Stimulated activated CD8-positive, alpha-beta memory T cell treated with anti-CD3 and anti-CD28 coated beads, Interleukin-7, amount 100 ng/mL, for 1 hour (primary cell): ENCODE measurements at places on chromosomes 1 and 21.

GRCh38 chr1:94864821-94865220 lies 44.7 kb downstream of the SLC44A3 start:
- no peak for DNase-seq

DNA sequence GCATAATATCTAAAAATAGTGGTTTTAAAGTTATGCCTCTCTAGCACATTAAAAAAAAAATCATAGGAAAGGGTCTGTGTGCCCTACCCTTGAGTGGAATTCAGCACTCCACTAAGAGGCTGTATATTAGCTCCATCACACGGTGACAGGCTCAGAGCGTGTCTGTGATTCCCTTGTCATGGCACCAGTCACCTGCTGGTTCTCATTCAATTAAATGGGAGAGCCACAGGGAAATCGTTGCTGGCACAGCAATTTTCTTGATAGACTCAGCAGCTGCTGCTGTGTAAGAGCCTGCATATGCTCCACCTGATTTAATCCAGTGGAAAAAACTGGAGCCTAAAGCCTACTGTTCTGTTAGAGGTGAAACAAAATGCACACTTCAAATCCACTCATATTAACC lies 9.5 kb downstream of the ATP6V1G3 start:
- no peak for DNase-seq

DNA sequence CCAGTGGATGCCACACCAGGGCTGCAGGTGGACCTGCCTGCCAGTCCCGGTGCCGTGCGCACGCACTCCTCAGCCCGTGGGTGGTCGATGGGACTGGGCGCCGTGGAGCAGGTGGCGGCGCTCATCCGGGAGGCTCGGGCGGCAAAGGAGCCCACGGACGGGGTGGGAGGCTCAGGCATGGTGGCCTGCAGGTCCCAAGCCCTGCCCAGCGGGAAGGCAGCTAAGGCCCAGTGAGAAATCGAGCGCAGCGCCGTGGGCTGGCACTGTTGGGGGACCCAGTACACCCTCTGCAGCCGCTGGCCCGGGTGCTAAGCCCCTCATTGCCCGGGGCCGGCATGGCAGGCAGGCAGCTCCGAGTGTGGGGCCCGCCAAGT lies 1171.8 kb upstream of the B3GALT2 start:
- DNase-seq = no peak

DNA sequence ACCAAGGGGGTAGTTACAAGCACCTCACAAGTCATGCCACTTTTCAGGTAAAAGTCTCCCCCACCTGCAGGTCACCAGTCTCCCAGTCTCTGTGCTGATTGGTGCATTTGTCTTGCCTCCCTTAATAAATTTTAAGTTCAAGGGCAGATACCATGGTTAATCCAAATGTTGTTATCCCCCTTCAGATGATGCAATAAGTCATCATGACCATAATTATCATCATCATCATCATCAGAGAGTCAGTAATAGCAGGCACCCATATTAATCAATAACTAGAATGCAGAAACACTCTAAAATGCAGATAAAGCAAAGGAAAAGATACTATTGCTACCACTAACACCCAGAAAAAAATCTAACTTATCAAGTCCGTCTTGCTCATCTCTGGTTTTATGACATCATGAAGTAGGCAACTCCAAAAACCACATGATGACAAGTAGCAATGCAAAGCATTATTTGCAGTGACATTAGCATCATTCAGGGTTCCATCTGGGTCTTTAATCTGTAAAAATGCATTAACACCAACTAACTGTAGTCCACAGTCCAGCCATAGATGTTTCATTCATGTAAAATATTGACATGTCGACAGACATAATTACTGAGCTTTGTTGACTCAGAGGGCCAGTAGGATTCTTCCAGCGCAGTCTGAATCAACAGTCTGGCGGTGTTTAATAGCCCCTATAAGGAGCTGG lies 492.0 kb upstream of the RUNX1 start:
- no peak for DNase-seq

DNA sequence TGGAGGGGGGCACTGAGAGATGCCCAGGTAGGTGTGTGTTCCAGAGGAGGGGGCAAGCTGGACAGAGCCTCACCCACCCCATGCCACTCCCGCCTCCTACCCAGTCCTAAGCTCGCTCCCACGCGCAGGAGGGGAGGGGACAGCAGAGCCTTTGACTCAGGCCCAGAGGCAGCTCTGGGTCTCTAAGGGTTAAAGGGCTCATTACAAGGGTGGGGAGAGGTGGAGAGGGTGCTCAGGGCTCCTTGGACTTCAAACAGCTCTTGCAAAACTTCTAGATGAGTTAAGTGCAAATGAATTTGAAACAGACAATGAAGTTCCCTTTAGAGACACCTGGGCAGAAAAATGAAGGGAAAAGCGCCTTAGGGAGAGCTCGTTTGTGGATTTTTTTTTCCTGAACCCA lies 104.2 kb upstream of the CASZ1 start:
- DNase-seq = no peak
